ENCODE measurements at places on chromosomes 5 and 9.

DNA sequence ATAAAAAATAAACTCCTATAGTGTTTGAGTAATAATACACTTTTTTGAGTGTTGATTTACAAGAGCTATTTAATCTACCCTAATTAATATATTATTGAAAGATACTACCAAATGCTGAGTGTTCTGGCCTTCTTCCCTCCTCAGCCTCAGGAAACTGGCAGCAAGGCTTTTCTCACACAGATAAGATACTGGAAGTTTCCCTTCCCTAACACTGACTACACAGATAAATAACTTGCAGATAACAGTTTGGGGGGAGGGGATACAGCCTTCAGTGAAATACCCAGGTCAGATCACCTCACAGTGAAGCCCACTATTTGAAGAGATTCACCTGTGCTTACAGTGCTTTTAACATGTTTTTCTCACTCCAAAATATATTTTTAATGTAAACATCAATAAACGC, 1.6 kb upstream of the NIPSNAP3A start:
- DNase-seq = no peak

DNA sequence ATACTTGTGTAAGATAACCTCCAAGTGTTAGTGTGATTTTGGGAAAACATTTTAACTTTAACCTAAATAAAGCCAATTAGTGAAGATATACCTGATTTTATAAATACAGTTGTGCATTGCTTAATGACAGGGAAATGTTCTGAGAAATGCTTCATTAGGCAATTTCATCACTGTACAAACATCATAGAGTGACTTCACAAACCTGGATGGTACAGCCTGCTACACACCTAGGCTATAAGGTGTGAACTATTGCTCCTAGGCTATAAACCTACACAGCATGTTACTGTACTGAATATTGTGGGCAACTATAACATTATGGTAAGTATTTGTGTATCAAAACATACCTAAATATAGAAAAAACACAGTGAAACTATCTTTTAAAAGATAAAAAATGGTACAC, 166.8 kb upstream of the TARS1 start:
- DNase-seq = peak; percentile 3

GRCh38 chr5:147809830-147810666, 21.4 kb downstream of the SPINK1 start:
- DNase-seq = peak; percentile 72

GRCh38 chr5:77987331-77987730, 211.2 kb upstream of the TBCA start:
- DNase-seq = no peak

GRCh38 chr5:73615085-73615484, 10.9 kb upstream of the ARHGEF28 start:
- DNase-seq = peak; percentile 60

DNA sequence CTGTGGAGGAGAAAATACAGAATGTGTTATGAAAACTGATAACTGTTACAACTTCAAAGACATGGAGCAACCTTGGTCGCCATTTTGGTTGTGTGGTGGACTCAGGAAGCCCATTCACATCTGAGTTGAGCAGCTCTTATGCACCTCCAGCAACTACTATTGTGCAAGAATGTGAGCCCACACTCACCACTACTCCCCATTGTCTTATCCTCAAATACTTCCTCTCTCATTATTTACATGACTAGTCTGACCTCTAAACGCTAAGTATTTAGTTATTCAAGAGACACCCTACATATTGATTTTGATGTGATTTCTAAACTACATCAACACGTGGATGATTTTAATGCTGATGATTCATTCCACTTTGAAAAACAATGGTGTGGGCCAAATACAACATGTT, 516.6 kb upstream of the CLINT1 start:
- no peak for DNase-seq
